Spinal cord (tissue), 10 donors: ENCODE measurements at places on chromosomes 11 and 22. TPM values are rescaled to one million over a fixed set of nuclear protein-coding genes. Genes with fewer than 3 reads are reported as not detected.

DNA sequence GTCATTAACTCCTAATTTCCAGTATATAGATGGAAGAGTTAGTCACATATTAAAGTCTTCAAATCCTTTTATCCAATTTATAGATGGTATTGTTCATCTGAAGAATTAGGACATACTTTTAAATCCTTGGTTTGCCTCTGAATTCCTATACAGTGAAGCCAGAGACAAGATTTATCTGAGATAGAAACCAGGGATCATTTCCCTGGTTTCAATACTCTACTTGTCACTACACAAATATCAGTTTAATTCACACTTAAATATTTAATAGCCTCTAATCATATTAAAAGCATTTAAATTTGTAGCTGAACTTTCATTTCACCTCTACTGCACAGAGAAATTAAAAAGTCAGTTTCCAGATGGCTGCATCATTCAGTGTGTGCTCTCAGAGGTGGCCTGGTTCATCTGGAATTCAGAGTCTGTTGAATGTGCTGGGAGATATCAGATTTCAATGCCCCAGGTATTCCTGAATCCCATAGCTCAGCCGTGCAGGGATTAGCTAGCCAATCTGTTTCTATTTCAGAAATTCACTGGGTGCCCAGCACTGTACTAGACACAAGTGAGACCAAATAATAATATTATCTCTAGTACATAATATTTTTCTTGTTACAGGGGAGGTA, 344.3 kb downstream of the AASDHPPT start:
- DNase-seq: no peak

DNA sequence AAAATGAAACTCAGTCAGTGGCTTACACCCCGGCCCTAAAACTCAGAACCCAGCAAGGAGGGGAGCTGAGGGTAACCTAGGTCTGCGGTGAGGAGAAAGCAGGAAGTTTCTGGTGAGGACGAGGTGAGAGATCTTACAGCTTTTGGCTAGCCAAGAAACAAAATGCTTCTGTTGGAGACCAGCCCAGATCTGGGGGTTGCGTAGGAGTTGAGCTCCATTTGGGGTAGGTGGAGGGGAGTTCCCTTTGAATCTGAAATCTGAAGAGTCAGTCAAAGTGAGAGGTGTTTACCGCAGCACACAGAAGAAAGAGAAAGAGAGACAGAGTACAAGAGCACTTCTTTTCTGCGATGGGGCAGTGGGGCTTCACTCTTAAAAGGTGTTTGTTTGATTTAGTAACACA, 29.6 kb downstream of the EHF start:
- no peak for DNase-seq

DNA sequence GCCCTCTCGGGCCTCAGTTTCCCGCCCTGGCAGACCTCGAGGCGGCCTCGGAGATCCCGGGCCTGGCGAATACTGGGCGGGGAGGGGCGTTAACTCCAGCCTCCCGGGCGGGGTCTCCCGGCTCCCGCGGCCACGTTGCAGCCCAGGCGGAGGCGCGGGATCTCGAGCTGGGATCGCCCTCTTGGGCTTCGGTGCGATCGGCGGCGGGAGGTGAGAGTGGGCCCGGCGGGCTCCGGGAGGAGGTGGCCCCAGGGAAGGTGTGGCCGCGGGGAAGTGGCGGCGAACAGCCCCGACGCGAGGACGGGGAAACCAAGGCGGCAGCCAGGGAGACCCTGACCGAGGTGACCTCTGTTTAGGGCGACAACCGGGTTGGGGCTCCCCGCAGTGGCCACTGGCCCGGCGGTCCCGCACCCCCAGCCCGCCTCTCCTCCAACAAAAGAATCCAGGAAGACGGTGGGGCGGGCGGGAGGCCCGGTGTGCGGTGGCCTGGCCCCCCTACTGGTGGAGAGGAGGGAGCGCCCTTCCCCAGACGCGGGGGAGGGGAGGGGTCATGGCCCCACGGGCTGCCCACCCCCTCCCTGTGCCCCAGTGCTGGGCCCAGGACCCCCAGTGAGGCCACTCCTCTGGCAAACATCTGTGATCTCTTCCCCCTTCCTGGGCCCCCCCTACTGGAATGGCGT, at the start of gene PHETA2:
Gene PHETA2, plus strand, starts transcription at position 117 of the 680 bp plus-strand sequence. CDS start 3,046 bp downstream, outside the sequence.
- no peak for DNase-seq

GRCh38 chr11:94245121-94245520, 59.3 kb upstream of the IZUMO1R start:
- no peak for DNase-seq

Gene TPBGL
- polyA plus RNA-seq: 3.3 TPM

DNA sequence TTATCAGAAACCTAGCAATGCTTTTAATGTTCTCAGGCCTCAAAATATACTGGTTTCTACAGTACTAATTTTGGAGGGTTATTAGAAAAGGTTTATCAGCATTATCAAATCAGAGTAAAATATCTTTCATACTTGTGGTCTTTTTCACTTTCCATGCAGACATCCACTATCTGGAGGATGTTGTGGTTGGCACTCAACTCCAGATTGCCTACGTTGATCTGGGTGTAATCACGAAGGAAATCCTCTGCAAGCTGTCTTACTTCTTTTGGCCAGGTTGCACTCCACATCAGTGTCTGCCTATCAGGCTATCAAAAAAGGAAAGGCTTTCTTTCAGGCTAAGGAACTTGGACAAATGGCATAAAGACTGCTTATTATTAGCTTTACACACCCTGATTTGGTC, 11.6 kb downstream of the DDX17 start:
- DNase-seq: no peak

DNA sequence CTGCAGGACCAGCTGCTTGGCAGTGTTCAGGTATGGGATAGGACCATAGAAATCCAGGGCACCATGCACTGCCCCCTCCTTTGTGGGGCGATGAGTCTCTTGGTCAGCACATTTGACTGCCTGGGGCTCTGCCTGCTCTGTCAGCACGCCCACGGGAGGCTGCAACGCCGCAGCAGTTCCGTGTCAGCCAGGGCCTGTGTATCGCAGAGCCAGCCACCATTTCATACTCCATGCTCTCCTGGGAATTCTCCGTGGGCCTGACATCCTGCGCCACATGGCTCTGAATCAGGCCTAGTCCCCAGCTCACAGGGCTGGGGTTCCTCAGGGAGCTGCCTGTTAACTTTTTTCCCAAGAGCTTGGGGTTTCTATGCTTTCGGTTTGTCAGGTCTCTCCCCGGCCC, 16.9 kb upstream of the RELT start:
- DNase-seq: no peak

GRCh38 chr11:90947930-90948329, 725.1 kb upstream of the CHORDC1 start:
- DNase-seq: no peak

GRCh38 chr11:45964911-45965389, 42.5 kb downstream of the LARGE2 start:
- DNase-seq: peak; percentile 80

DNA sequence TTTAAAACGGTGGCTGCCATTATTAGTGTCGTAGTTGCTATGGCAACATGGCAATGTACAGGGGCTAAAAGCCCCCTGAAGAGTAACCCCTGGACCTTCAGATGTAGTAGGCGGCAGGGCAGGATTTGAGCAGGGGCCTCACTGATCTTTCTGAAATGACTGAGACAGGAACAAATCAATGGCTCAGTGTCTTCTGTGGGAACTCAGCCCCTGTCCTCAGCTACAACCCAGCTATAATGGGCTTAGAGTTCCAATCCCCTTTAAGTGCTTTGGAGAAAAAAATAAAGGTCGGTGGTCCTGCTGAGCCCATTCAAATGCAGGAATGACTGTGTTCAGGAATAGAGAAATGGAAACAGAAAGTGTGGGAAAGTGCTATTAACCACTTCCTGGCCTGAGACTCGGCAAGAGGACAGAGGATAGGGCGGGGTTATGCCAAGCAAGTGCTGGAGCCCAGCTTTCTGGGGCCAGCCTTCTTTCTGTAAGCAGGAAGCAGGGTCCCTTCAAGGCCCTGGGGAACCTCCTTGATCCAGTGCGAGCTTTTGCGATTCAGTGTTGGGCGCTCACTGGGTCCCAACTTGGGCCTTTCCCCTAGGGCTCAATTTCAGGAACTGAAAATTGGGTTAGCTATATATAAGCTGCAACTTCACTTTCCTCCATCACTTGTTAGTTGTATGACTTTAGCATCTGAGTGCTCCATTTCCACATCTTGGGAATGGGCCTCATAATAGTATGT, 6.1 kb upstream of the CD82 start:
- no peak for DNase-seq

DNA sequence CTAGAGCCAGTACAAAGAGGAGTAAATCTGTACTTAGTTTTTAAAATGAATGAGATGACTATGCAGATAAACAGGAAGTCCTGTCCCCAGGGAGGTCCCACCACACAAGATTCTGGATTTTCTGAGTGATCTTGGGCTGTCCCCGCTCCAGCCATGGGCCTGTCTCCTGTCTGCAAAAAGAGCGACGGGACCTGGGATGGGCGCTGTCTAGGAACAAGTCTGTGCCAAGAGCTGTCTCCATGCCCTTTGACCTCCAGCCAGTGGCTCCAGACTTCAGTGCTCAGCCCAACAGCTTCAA, 6.0 kb downstream of the CSNK1E start:
- no peak for DNase-seq

DNA sequence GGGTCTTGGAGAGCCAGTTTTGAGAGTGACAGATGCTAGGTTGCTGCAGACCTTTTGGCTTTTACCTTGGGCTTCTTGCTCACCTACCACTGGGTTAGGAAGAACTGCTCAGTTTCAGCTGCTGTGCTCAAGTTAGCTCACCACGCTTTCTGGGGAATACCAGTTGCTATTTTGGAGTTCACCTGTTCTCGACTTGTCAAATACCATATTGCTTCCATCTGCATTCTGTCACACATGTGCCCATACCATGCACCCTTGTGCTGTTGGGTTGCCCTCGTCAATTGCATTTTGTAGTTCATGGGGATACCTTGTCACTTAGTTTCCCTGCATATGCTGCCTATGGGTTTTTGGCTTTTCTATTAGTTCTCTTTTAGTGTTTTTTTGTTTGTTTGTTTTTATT, 23.0 kb upstream of the BARX2 start:
- DNase-seq: no peak

Gene LRRC10B
- 8.2 TPM for polyA plus RNA-seq

Gene C1QTNF4
- polyA plus RNA-seq: 102 TPM

Gene FGF19
- polyA plus RNA-seq: 0.48 TPM

GRCh38 chr11:114738954-114739353, 60.6 kb downstream of the NXPE2 start:
- DNase-seq: peak; percentile 69

Gene SCUBE1
- polyA plus RNA-seq: 13.1 TPM

GRCh38 chr11:133191931-133192330, 340.4 kb downstream of the OPCML start:
- no peak for DNase-seq

Gene TUT1
- polyA plus RNA-seq: 18.4 TPM

Gene LUZP2
- 70.8 TPM for polyA plus RNA-seq

- peak; percentile 96 for DNase-seq
These were observed at the start of gene ATF4 for GRCh38 chr22:39520226-39521105. Gene ATF4, plus strand, starts transcription at chr22:39520562. Its CDS starts 884 bp downstream, at chr22:39521446.

- no peak for DNase-seq
These were observed 223.5 kb upstream of the BLID start for GRCh38 chr11:122339436-122340060.

Gene ARHGAP42
- 25.4 TPM for polyA plus RNA-seq

DNA sequence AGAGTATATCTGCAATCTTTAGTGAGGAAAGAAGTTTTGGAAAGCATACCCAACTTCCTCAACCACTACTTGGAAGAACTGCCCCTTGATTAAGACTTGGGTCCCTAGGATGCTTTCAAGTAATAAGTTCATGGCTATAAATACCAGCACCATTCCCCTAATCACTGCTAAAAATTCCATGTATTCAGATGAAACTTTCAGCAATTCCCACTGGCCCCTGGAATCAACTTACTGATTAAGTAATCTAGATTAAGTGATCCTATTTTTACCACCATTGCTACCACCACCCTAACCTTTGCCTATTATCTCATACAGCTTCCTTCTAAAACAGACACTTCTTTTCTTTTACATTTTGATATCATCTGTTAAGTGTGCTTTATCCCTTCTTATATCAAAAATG, 10.5 kb downstream of the PICALM start:
- DNase-seq: no peak

- no peak for DNase-seq
These were observed 233.6 kb downstream of the BRD1 start for GRCh38 chr22:49594078-49594477.

DNA sequence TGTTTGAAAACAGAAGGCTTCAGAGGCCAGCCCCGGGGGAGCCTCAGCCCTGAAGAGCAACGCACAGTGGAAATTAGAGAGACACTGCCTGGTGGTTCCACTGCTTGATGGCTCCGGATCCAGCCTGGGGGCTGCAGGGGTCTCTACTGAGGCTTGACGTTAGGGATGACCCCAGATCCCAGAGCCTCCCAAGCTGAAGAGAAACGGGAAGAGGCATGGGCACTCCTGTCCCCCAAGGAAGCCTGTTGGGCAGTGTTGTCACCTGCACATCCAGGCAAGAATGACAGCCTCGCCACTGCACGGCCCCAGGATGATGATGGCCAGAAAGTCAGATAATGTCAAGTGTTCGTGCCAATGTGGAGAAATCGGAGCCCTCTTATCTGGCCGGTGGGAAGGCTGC, 56.8 kb upstream of the FGF3 start:
- DNase-seq: no peak

DNA sequence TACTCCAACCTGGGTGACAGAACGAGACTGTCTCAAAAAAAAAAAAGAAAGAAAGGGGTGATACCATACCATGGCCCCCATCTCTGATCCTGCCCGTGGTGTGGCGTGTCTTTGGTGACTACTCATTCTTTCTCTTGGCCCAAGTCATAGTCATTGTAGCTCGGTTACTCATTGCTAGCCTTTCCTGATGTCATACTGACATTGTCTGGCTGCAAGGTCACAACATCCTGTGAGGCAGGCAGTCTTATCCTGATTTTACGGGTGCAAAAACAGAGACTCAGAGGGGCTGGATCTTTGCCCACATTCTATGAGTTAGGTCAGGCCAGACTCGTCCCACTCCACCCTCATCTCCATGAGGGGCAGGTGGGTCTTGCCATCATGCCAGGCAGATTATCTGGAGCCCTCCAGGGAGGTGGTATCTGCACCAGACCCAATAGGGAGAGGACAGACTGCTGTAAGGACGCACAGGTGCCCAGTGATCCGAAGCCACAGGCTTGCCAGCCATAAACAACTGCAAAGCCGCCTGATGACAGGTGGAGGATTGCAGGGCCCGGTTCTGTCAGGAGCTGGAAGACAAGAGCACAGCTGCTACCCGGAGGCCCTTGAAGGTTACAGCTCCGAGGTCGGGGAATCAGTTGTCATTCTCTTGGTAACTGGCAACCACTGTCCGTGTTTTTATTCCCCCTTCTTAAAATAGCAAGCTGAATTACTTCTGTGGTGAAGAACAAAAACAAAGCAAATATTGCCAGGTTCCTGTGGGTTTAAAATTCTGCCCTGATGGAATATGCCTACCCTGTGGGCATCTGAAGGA, 13.8 kb downstream of the TOM1 start:
- no peak for DNase-seq

GRCh38 chr11:112004389-112004788, 20.8 kb upstream of the DLAT start:
- no peak for DNase-seq

DNA sequence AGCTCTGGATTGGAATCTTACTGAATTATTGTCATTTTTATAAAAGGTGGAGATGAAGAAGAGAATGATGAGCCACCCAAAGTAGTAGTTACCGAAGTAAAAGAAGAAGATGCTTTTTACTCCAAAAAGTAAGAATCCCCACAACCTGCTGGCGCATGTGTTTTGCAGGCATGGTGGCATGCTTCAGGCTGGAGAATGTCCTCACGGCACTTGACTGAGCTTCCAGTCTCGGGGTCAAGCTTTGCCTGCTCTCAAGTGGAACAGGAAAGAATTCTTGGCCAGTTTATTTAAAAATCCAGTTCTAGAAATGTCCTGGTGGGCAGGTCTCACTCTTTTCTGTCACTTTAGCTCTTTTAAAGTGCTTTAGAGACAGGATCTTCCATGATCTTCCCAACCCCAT, 17.5 kb downstream of the NUP50 start:
- no peak for DNase-seq

Gene CEP126
- polyA plus RNA-seq: 15.0 TPM

Gene HBE1
- polyA plus RNA-seq: 9.3 TPM
